ENCODE measurements at places on chromosomes 3 and 15.

DNA sequence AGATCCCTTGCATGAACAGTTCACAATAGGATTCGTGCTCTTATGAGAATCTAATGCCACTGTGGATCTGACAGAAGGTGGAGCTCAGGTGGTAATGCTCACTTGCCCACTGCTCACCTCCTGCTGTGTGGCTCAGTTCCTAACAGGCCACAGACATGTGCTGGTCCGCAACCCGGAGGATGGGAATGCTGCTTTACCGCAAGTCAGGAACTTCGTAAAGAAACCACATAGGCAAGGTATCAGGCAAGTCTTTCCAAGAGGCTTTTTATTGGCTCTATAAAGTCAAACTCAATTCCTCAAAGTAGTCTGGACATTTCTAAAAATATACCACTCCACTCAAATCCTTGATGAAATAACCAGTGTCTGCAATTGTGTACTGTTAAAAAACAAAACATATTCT is 56.1 kb downstream of the OSTN start:
- no peak for DNase-seq

DNA sequence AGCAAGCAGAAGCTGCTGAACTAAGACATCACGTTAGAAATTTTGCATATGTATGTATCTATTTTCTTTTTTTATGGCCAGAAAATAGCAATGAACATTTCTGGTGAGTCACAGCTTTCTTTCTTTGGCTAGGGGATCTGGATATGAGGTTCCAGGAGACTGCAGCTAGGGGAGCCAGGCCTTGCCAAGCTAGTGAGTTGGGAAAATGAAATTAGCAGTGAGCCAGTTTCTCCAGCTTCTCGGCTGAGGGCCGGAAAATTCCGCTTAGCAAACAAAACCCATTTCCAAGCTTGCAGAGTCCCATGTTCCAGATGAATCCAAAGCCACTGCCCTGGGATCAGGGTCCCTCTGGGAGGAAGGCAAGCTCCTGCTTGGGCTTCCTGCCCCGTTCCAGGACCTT is 137.6 kb downstream of the SRGAP3 start:
- no peak for DNase-seq

GRCh38 chr15:53976844-53977392 is 1.3 kb upstream of the UNC13C start:
- no peak for DNase-seq

- no peak for DNase-seq
Measured at GRCh38 chr15:31136016-31136415, 34.5 kb upstream of the TRPM1 start.

Data from activated CD4-positive, alpha-beta T cell treated with anti-CD3 and anti-CD28 coated beads, Interleukin-10, Interleukin-2, amounts not matched to agents 100 ng/mL and 50 ng/mL, durations not matched to agents 16 hours and 8 hours (primary cell).